ENCODE measurements at places on chromosomes 2 and 18. TPM values are rescaled to one million over a fixed set of nuclear protein-coding genes. Genes with fewer than 3 reads are reported as not detected.

The TMEM182 gene
- 20.2 TPM for total RNA-seq

The ITM2C gene
- total RNA-seq = 128 TPM

The AOX1 gene
- 7.7 TPM for total RNA-seq

The DNAJC5G gene
- not detected for total RNA-seq

The REG1B gene
- total RNA-seq = 1.4 TPM

The CLHC1 gene
- 116 TPM for total RNA-seq

The SLC4A5 gene
- 3.6 TPM for total RNA-seq

DNA sequence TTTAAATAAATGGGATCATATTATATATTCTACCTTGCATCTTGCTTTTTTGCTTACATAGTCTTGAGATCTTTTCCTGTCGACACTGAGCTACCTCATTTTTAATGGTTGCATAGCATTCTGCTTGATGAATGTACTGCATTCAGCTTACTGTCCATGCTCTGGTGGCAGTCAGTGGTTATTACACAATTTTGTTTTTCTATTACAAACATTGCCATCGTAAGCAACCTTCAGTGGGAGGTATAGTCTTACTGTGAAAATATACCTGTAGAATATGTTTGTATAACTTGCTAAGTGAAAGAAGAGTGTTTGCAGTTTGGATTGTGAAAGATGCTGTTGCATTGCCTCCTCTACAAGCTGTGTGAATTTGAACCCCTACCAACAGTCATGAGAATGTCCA lies 43.4 kb downstream of the UBXN4 start:
- DNase-seq = no peak

- peak; percentile 7 for DNase-seq
These were observed 1.0 kb upstream of the CHST10 start for GRCh38 chr2:100418406-100418962.

GRCh38 chr18:52950155-52950554 lies 610.2 kb downstream of the DCC start:
- no peak for DNase-seq

GRCh38 chr2:44941551-44942234 lies at the start of gene SIX3:
Gene SIX3, plus strand, starts transcription at chr2:44941702. Its CDS starts 403 bp downstream, at chr2:44942105.
- no peak for DNase-seq

- DNase-seq = no peak
These were observed 127.2 kb upstream of the SMIM21 start for GRCh38 chr18:75554644-75555185.

DNA sequence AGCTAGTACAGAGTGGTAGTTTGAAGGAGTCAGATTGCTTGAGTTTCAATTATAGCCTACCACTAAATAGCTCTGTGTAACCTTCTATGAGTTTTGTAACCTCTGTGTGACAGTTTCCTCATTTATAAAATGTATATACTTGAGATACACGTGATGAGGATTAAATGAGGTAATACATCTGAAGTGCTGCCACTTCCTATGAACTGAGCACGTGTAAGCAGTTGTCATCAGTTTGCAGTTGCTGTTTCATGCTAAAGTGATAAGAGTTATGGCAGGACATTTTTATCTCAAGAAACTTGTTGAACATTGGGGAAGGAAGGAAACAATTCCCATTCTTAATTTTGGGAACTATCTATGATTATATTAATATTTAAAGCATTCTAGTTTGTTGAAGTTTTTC lies 38.5 kb downstream of the CARF start:
- DNase-seq = no peak
